Activated CD8-positive, alpha-beta T cell treated with anti-CD3 and anti-CD28 coated beads, Interleukin-2, amount 10 ng/mL, durations not matched to agents 7 days and 5 days (primary cell): ENCODE measurements at places on chromosomes 7 and 10. TPM values are rescaled to one million over a fixed set of nuclear protein-coding genes. Genes with fewer than 3 reads are reported as not detected.

DNA sequence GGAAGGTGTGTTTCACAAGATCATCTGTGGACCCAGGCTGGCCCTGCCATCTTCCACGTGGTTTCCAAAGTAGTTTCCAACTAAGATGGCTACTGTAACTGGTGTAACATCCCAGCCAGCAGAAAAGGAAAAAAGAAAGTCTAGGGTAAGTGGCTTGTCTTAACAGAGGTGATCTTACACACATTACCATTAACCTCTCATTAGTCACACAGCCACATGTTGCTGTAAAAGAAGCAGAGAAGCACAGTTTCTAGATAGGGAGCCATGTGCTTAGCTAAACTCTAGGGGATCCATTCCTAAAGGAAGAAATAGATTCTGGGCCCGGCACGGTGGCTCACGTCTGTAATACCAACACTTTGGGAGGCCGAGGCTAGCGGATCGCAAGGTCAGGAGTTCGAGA, 54.3 kb downstream of the ZNF438 start:
- no peak for DNase-seq

DNA sequence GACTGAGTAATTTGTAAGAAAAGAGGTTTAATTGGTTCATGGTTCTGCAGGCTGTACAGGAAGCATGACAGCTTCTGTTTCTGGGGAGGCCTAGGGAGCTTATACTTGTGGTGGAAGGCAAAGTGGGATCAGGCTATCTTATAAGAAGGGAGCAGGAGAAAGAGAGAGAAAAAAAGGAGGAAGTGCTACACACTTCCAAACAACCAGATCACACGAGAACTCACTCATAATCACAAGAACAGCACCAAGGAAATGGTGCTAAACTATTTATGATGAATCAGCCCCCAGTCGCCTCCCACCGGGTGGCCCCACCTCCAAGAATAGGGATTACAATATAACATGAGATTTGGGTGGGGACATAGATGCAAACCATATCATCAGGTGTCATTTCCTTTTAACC, 89.1 kb upstream of the KCNMA1 start:
- no peak for DNase-seq

DNA sequence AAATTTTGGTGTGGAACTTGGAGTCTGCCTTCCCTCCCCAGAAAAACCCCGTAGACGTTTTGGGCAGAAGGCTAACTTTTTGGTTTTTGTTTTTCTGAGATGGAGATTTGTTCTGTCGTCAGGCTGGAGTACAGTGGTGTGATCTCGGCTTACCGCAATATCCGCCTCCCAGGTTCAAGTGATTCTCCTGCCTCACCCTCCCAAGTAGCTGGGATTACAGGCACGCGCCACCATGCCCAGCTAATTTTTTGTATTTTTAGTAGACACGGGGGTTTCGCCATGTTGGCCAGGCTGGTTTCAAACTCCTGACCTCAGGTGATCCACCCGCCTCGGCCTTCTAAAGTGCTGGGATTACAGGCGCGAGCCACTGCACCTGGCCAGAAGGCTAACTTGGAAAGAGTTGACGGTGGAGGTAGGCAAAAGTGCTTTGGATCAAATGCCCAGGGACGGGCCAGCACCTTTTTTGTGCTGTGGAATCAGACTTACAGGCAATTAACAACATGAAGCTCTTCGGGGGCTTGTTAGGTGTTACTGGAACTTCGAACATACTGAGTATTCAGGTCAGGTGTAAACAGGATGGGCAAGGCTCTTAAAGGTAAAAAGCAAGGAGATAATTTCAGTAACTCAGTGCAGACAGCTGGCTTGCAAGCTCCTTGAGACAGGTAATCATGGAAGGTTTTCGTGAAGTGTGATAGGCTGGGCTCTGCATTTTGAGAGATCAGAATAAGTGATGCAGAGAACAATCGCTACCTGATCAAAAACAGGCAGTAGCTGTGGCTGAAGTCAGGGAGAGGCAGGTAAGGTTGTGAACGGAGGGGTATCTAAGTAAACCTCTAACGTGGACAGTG, 1.8 kb downstream of the PPP1R35 start:
- DNase-seq = no peak

- DNase-seq = no peak
Measured at GRCh38 chr7:139394540-139394939, 34.8 kb downstream of the LUC7L2 start.

Gene PRSS58
- total RNA-seq = not detected

Gene NUDCD3
- total RNA-seq = 84.0 TPM
